Activated naive CD8-positive, alpha-beta T cell treated with anti-CD3 and anti-CD28 coated beads for 36 hours (primary cell): ENCODE measurements at places on chromosomes 1 and 21.

DNA sequence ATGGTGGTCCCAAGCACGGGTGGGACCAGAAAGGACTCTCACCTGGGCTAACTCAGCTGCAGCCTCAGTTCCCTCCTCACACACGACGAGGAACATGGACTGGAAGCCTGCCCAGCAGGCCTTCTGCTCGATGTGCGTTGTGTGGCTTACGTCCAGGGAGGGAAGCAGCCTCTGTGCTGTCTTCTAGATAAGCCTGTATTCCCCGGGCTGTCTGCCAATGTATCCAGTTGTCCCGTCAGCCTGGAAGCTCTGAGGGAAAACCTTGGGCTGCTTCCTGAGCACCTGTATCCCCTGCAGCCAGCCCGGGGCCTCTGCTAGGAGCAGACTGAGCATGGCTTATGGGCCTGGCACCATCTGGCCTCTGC is 10.5 kb downstream of the PCSK9 start:
- no peak for DNase-seq

DNA sequence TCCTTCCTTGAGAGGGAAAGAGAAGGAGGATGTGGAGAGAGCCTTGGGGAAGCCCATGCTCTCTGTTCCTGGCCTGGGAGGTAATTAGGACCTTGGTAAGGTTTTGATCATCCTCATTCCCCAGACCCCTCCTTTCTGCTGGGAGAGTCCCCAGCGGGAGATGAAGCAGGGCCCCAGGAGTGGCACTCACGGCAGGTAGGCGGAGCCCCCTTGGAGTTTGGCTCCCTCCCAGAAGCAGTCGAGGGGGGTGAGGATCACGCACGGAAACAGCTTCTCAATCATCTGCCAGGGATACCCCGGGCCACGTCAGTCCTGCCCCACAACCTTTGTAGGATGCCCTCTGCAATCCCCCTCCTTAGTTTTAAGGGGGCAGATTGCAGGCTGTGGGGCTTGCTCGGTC is 11.5 kb downstream of the PTCH2 start:
- no peak for DNase-seq

- peak; percentile 80 for DNase-seq
Observed at GRCh38 chr1:27341525-27342252, at the start of gene SYTL1. SYTL1 (plus strand) TSS chr1:27342022; CDS start chr1:27345335, 3,313 bp downstream.

DNA sequence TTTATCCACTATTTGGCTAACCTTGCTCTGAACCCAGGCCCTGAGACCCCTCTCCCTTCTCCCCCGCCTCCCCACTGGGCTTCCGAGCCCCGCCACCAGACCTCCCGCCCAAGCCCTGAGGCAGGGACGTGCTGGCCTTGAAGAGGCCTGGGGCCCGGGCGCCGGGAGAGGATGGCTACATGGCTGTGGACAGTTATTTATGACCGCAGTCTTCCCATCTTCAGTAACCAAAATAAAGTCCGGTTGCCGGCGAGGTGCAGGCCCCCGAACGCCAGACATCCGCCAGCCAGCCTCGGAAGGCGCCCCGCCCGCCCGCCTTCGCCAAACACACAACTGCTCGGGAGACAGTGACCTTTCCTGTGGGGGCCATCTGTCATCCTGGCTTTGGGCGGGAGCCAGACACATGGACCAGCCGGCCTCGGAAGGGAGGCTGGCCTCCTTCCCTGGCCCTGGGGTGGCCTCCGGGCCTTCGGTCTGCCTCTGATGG is 69.0 kb downstream of the DHRS3 start:
- DNase-seq = no peak

GRCh38 chr21:33362044-33362555 is 37.3 kb downstream of the IFNAR1 start:
- peak; percentile 53 for DNase-seq

- DNase-seq = no peak
Observed at GRCh38 chr1:155030243-155030795, 3.3 kb downstream of the DCST2 start.

DNA sequence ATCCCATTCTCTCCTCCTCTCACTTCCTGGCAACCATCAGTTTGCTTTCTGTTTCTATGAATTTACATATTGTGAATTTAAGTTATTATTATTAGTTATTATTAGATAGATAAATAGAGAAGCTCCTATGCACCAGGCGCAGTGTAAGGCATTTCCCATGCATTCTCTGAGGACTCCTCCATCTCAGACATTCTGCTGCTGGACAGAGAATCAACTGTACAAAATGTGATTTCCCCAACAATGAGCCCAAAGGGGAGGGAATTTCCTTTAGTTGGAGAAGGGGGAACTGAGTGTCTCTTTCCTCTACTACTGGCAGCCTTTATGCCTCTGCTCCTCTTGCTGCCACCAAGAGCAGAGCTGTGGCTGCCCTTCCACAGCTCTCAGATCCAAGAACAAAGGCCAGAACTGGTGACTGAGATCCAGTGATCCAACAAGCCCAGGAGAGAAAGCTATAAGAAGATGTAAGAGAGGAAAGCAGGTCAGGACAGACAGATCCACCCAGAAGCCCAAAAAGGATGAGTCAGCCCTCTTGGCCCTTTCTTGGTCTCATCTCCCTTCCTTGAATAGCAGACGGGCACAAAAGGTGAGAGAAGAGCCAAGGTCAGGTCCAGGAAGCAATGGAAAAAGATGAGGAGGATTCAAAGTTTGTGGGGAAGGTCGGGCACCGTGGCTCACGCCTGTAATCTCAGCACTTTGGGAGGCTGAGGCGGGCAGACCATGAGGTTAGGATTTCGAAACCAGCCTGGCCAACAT is 3.5 kb upstream of the IVL start:
- no peak for DNase-seq
